ENCODE measurements at places on chromosomes 2 and 18.

- no peak for DNase-seq
Observed at GRCh38 chr2:68435615-68436014, 31.5 kb downstream of the FBXO48 start.

DNA sequence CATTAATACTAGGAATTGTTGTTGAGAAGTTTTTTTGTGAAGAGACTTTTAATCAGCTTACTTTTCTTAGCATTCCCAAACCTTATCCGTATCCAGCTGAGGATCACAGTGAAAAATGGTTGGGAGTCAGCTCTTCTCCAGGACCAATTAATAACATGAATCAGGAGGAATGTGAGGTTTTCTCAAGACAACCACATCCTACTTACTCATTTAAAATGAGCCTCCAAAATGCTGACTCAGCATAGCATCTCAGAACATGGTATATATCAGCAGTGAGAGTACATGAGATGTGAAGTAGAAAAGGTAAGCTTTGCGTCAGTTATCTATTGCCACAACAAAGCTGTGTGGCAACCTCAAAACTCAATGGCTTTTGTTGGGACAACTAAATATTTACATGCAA, 140.3 kb downstream of the NRP2 start:
- no peak for DNase-seq

DNA sequence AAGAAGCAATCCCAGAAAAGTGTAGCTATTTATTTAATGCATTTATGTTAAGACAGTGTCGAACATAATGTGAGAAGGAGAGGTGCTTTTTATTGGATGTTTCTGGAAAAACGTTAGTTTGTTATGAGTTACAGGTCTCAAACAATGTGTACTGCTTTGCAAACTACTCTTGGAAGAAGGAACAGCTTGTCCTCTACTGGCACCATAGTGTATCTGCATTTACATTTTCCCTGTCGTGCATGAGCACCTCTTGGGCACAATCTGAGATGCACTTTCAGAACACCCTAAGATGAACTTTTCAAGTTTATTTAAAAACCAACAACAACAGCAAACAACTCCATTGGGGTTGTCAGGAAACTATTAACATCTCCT, 22.8 kb downstream of the CCNYL1 start:
- no peak for DNase-seq

DNA sequence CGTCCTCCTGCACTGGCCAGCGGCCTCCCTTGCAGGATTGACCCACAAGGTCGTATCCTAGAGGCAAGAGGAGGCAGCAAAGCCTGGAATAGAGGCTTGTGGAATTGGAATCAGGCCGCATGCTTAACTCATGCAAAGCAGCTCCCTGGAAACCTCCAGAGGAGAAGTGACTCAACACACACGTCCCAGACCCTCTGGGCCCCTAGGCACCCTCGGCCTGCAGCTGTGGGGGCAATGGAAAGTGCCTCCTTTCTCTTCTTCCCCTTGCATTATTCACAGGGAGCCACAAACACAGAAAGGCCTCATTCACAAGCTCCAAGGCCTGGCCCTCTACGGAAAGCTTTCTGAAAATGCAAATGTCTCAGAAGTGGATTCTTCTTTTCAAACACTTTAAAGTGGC, 19.6 kb downstream of the SPATA3 start:
- DNase-seq = no peak

DNA sequence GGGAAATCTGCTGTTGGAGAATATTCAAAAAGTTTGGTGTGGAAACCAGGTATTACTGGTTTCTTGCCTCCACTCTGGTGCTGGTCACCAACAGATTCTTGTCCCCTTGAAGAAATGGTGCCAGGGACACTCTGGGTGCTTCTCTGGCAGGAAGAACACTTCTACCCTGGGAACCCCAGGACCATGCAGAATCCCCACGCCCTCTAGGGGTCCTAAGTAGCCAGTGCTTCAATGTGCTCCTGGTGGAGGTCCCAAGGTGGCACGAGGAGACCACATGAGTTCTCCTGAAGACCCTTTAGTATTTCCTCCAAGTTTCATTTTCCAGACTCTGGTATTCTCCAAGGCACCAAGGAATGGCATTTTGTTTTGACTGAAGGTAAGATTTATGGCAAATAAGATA, 380.6 kb downstream of the TSN start:
- DNase-seq = no peak

DNA sequence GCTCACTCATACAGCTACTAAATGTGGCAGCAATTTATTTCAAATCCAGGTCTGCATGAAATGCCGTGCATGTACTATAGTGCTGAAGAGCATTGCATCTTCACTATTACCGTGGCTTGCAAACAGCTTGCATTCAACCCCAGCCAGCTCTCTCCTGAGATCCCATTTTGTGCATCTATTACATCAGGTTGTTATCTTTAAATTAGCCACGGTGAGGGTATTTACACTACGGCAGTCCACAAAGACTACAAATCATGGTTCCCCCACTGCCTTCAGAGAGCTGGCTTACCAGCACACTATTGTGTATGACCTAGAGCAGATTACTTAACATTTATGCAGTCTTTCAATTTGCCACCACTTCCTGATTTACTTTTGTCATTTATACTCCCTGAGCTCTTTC, 621.3 kb upstream of the LRATD1 start:
- DNase-seq = no peak

DNA sequence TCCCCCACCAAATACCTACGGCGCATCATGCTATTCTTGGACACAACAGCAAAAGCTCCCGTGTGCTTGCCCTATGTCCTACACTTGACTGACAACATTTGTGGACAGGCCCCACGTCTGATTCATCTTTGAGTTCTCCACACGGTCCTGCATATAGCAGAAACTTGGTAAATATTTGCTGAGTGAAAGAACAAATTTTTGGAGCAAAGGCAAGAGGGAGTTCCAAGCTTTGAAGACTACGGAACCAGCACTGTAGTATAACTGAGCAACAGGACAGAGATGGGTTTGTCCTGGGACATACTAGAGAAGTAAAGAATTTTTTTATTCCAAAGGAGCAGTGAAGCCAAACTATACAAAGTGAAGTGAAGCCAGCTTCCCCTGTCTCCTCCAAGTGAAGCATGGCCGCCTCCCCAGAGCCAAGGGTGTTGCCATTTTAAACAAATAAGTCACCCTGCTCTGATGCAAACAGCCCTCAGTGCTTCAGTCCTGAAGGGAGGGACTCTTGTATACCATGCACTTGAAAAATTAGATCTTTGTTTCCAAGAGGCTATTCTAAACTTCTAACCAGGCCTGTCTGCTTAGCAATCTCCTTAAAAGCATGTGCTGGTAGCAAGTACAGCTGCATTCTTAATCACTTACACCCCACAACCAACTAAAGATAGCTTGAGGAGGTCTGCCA, 35.9 kb downstream of the SPRED2 start:
- no peak for DNase-seq

DNA sequence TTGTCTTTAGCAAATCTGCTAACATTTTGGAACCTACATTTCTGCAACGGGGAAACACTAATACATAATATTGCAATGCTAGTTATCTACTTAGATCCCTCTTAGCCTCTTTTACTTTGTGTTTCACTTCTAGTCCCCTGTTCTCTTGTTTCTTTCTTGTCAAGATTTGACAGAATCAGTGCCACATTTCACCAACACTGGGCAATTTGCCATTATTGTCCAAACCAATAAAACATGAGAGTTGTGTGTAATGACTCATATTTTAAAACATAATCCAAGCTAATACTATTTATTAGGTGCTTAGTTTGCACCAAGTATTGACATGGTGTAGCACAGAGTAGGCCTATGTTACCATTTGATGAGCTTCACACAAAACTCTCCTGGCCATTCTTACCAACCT, 33.7 kb upstream of the ACVR1C start:
- DNase-seq = no peak

DNA sequence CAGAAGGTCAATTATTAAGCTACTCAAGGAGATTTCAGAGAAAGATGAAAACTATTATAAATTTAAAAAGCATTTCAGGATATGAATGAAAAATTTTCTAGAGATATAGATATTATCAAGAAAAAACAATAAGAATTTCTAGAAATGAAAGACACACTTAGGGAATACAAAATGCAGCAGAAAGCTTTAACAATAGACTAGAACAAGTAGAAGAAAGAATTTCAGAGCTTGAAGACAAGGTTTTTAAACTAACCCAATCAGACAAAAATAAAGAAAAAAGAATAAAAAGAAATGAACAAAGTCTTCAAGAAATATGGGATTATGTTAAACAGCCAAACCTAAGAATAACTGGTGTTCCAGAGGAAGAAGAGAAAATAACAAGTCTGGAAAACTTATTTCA, 34.4 kb downstream of the FLACC1 start:
- DNase-seq = no peak

DNA sequence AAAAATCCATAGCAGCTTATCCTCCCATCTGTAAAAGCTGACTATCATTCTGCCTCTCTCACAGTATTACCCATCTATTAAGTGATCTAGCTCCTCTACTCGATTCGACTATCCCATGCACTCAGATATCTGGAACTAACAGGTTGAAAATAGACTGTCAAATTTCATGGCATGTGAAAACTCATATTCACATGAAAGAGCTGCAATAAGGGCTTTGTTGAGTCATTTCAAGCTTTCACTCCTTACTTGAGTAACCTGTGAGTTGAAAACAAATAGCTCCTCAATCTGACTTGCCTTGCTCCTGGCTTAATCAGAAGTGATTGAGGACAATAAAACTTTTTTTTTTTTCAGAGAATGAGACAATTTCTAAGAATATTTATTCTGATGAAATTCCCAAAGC, 192.4 kb upstream of the ERBB4 start:
- DNase-seq = no peak

- no peak for DNase-seq
Observed at GRCh38 chr2:128437204-128437565, 118.5 kb upstream of the HS6ST1 start.

- no peak for DNase-seq
Observed at GRCh38 chr2:9594366-9595054, 36.3 kb downstream of the YWHAQ start.

- no peak for DNase-seq
Observed at GRCh38 chr2:59578349-59578748, 975.1 kb downstream of the BCL11A start.

DNA sequence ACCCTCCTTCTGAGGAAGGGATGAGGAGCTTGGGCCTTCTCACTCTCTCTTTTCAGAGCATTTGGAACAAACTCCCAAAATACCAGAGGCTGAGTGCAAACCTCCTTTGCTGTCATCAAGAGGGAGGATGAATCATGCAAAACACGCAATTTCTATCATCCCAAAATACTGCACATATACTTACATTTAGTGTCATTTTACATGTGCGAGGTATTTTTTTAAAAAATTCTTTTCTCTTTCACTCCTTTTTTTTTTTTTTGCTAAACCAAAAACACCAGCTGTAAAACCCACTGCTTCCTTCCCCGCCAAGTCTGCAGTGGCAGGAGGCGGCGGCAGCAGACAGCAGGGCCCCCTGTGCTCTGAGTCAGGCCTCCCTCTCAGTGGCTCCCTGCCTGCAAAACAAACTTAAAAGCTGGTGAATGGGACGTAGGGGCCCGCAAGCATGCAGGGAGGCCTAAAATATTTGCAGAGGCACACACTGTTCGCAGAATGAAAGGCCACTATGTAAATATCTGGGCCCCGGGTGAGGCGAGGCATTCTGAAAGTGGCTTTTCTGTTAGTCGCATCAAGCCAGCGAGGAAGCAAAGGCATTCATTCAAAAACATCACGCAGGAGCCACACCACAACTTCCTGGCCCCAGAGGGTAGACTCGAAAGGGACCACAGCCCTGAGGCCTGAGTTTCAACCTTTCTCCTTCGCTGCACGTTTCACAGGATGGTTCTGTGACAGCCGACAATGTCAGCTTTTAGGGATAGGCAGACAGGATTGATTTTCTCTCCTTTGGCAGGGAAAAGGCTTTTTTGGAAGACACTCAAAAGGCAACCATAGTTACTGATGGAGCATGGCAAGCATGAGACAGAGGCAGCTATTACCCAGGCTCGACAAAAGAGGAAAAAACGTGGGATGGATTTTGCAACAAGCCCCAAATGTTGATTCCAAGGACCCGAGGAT, 73.4 kb downstream of the ACTR2 start:
- peak; percentile 59 for DNase-seq

All from activated T-helper 1 cell treated with anti-CD3 and anti-CD28 coated beads, Interleukin-12 subunit alpha, Interleukin-12 subunit beta, Interleukin-2, Interleukin-4 antibody, amounts not matched to agents 30 ng/mL and 10 ng/mL and 1 ng/mL, durations not matched to agents 14 hours and 24 hours and 36 hours (primary cell).